ENCODE measurements at places on chromosomes 2 and 18.

- DNase-seq: no peak
These were observed 47.5 kb downstream of the PTGR3 start for GRCh38 chr18:75161256-75162028.

DNA sequence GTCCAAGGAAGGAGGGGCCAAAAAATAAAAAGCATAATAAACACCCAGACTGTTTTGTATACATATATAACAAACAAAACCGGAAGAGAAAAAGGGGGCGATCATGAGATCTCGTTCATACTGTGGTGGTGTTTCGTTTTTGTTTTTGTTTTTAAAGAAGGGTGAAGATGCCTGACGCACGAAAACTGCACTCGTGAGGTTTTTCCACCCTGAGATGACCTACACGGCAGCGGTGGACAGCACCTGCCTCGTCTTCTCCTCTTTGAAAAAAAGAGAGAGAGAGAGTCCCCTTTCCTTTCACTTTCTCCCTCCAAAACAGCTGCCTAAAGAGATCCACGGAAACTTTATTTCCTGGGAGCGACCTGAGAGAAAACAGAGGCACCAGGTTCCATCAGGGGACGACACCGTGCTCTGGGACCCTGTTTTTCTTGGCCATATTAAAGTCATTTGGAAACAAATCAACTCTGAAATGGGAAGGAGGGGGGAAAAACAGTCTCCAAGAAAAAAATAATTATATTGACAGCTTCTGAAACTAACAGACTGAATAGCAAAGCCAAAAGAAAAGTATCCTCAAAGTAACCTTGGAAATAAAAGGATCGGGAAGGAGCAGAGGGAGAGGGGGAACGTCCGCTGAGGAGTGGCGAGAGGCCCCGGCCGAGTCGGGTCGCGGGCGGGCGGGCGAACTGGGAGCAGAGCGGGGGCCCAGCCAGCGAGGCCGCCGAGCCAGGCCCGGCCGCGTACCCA lies 3.5 kb downstream of the POU3F3 start:
- no peak for DNase-seq

DNA sequence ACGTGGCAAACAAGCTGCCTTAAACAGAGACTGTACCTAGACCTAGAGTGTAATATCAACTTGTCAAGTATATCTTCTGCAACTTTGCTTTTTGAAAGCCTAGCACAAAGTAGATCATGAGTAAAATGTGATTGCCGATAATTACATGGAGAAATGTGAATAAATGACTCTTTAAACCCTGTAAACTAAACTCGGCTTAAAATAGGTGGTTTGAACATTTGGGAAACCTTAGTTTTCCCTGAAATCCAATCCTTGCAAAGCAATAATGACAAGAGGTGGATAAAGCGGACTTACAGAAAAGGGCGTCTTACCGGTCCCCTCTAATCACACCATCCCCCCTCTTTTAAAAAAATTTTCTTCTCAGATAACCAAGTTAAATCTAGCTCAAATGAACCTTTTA lies 549 bp upstream of the PSMD14 start:
- DNase-seq: no peak

- DNase-seq: no peak
These were observed 8.2 kb downstream of the FBXO11 start for GRCh38 chr2:47897883-47898731.

DNA sequence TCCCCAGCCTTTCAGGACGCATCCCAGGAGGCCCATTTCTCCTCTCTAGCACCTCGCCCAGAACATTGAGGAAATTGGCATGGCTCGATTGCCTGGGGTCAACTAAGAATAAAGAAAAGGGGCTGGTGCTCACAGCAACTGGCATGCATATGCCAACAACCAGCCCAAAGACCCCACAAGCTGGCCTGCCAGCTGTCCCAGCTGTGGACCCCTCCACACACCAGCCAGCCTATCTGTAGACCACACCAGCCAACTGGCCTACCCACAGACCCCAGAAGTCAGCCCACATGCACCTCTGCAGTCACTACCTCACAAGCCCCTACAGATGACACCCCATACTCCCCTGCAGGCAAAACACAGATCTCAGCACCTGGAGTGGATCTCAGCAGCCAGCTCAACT lies 123.8 kb upstream of the ID2 start:
- no peak for DNase-seq

- DNase-seq: no peak
These were observed 31.3 kb downstream of the PPM1B start for GRCh38 chr2:44200011-44200410.

DNA sequence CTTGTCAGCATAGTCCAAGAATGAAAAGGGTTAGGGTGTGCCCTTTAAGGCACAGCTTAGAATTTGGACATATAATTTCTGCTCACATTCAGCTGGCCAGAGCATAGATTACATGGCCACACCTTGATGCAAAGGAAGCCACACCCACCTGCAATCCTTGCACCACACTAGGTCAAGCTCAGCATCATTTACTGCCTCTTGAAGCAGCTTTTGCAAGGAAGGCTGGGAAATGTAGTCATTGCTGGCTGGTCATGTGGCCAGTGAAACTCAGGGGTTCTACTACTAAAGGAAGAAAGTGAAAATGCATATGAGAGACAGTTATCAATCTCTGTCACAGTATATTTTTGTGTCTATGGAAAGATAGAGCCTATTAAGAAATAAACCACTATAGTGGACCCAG lies 159.3 kb downstream of the GFPT1 start:
- no peak for DNase-seq

DNA sequence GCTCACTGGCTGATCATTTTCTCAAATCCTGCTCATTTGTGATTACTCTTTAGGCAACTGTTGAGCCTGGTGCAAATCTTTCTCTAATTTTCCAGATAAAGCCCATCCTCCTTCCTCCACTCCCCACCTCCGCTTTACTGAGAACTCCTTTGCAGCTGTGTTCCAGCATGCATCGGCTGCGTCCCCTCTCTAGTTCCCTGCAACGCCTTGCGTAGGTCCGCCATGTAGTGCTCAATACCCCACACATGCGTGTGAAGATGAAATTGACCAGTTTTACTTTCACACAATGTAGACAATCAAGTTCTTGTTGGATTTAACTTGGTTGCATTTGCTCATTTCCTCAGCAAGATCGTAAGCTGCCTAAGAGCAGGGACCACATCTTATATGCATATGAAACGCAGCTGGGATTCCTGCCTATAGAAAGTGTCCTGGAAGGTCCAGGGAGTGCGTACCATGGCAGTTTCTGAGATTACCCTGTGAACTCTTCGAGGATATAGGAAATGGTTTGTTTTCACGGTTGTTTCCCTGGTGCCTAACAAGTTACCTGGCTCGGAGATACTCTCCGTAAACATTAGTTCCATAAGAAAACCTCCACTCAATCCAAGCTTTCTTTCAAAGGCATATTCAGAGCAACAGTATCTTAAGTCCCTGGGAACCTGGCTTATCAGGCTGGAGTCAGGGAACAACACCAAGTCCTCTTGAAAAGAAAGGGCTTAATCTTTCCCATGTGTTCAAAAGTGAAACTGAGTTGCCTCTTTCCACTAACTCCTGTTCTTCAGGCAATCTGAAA lies 766.4 kb upstream of the ID2 start:
- DNase-seq: no peak

GRCh38 chr2:210687786-210688470 lies 131.5 kb downstream of the CPS1 start:
- no peak for DNase-seq

- DNase-seq: no peak
These were observed 33.2 kb upstream of the SP3 start for GRCh38 chr2:173998386-173998785.

DNA sequence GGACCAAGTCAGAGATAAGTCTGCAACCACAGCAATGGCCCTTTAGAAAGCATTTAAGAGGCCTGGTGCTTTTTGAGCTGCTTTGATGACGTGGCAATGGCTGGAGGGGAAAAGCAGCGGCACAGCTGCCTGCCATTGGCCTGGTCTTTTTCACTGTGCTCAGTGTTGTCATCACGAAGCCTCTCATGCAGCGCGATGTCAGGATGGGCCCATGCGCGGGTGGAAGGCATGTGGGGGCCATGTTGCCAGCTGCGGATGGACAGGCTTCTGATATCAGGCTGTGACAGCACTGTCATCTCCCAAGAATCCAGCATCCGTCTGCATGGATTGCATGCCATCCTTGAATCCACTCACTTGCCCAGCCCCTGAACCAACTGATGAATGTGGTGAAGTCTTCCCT lies 204.5 kb downstream of the ACKR3 start:
- no peak for DNase-seq

- no peak for DNase-seq
These were observed 27.2 kb upstream of the NFE2L2 start for GRCh38 chr2:177291701-177292100.

GRCh38 chr2:43305517-43305916 lies 79.1 kb upstream of the ZFP36L2 start:
- no peak for DNase-seq

DNA sequence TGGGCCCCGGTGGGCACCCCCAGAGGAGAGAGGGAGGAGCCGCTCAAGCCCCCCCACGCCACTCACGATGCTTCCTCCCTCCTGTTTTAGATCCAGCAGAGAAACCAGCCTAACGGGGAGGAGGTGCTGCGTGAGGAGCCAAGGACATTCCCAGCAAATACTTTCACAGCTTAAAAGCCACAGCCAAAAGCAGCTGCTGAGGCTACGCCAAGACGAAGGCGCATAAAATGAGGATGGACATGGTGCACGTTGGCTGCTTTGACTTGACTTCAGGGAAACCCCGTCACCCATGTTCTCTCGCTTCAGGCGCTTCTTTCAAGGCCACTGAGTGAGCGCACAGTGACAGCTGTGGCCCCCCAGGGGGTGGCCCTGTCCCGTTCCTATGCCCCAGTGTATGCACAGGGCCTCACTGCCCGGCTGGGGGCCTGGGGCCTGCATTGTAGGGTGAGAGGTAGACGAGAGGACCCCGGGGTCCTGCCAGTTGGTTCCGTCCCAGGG lies 72.1 kb upstream of the PXDN start:
- no peak for DNase-seq

GRCh38 chr2:42953216-42953615 lies 160.8 kb upstream of the HAAO start:
- no peak for DNase-seq

Data from NCI-H1417 treated with DMSO at 0.1 percent for 48 hours (cell line).